ENCODE measurements at places on chromosomes 3 and 15. TPM values are rescaled to one million over a fixed set of nuclear protein-coding genes. Genes with fewer than 3 reads are reported as not detected.

GRCh38 chr15:74402873-74403587, 30.7 kb downstream of the SEMA7A start:
- H3K4me1 ChIP-seq = peaks cover 70% of the 10 kb centered on the region
- peak overlapping the region; percentile 3 for H3K4me3 ChIP-seq
- peaks cover 17% of the 10 kb centered on the region for H3K36me3 ChIP-seq
- peak; percentile 64 for DNase-seq
- peak overlapping the region; percentile 84 for H3K27ac ChIP-seq

DNA sequence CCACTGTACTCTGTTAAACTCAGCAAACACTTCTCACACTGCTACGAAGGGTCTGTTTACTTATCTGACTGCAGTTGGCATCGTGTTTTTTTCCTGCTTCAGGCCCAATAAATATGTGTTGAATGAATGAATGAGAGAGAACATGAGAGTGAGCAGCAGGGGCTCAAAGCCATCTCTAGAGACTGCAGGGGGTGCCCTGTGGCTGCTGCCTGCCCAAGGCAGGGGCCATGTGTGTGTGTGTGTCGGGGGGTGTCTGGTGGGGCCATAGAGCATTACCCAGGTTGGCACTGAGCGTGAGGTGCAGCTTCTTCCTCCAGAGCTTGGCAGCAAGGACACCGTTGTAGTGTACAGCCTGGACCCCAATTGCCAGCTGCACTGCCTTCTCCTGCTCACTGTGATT, 14.8 kb downstream of the EPB42 start:
- H3K36me3 ChIP-seq = no peaks in the 10 kb centered on the region
- no peak for DNase-seq
- H3K4me1 ChIP-seq = peaks cover 4% of the 10 kb centered on the region

GRCh38 chr3:50358355-50358910, 888 bp downstream of the TMEM115 start:
- H3K4me1 ChIP-seq = peaks cover 27% of the 10 kb centered on the region
- peaks cover 26% of the 10 kb centered on the region for H3K36me3 ChIP-seq
- no peak for DNase-seq
- no peaks in the 10 kb centered on the region for H3K27me3 ChIP-seq
- H3K27ac ChIP-seq = peak overlapping the region; percentile 76

DNA sequence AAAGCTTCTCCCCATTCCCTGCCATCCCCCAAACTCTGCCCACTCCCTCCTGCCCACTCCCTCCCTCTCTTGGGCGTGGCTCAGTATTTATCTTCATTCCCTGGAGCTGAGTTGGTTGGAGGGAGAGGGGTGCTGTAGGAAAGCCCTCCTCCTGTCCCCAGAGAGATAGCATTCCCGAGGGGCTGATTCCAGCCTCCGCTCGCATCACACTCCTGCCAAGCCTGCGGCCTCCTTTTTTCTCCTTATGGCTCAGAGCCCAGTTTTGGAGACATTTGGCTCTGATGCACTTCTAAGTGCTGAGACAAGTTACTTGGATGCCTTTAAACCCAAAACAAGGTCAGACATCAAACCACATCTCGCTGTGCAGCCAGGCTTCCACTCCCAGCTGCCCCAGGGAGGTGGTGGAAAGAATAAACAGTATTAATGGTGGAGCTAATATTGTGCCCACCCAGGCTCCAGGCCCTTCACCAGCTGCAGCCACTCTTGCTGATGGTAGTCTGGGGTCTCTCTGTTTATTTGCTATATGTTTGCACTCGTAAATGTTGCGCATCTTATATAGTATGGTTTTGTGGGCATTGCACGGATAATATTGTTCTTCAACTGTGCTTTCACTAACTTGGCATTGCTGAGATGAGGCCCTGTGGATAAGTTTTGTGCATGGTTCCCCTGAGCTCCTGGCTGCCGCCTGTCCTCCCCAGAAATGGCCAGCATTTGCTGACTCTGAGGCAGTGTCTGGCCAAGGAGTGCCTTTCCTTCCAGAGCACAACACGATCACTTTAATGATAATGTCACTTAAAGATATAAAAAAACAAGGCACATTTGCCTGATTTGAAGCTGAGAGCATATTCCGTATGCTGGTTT, 157.2 kb downstream of the LRRC28 start:
- H3K4me1 ChIP-seq = peaks cover 4% of the 10 kb centered on the region
- H3K36me3 ChIP-seq = no peaks in the 10 kb centered on the region
- no peak overlapping the region for H3K4me3 ChIP-seq
- no peak for DNase-seq

- DNase-seq = peak; percentile 34
- peak overlapping the region; percentile 76 for H3K27ac ChIP-seq
These were observed 48.7 kb downstream of the BFSP2 start for GRCh38 chr3:133448478-133449122.

DNA sequence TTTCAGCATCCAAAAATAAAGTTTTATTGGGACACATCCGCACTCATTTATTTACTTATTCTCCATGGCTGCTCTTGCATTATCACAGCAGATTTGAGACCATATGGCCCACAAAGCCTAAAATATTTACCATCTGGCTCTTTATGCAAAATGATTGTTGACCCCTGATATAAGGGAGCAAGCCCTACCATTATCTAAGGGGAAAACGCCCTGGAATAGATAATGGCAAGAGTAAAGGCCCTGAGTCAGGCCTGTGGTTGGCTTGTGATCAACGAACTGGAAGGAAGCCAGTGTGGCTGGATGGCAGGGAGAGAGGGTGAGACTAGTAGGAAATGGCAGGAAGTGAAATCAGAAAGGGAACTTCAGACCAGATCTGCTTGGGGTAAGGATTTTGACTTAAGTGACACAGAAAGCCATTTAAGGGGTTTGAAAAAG, 24.6 kb upstream of the DMXL2 start:
- H3K27me3 ChIP-seq = peaks cover 14% of the 10 kb centered on the region
- no peaks in the 10 kb centered on the region for H3K4me1 ChIP-seq
- no peak overlapping the region for H3K4me3 ChIP-seq
- H3K27ac ChIP-seq = no peak overlapping the region
- no peak for DNase-seq

DNA sequence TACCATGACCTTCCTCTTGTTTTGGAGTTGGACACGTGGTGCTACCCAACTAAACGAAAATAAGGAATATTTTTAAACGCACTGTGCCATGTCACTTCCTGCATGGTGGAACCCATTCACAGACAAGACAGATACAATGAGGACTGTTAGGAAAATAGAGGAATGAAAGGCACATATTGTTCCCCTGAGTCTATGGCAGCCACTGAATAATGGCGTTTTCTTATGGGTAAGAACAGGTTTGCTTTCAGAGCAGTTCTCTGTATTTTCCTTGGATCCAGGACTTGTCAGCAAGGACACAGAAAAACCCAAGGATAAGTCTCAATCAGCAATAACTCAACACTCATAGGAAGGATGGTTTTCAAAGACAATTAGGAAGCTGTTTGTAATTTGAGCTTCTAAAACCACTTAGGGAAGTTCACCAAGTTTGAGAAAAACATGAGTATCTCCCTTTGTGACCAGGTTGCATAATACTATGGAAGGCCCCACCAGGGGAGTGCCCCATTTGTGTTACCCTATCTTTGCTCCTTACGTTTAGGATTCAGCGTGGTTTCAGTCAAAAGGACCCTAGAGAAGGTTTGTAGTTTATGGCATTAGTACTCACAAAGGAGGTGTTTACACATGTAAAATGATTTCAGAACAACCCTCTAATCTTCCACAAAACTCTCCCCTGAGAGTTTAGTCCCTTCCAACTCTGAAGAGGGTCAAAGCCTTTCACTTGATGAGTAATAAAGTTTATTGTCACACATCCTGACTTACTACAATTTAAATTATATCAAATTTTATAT, 487.2 kb upstream of the ATP11B start:
- no peaks in the 10 kb centered on the region for H3K36me3 ChIP-seq
- no peak for DNase-seq
- no peak overlapping the region for H3K27ac ChIP-seq
- no peaks in the 10 kb centered on the region for H3K4me1 ChIP-seq

DNA sequence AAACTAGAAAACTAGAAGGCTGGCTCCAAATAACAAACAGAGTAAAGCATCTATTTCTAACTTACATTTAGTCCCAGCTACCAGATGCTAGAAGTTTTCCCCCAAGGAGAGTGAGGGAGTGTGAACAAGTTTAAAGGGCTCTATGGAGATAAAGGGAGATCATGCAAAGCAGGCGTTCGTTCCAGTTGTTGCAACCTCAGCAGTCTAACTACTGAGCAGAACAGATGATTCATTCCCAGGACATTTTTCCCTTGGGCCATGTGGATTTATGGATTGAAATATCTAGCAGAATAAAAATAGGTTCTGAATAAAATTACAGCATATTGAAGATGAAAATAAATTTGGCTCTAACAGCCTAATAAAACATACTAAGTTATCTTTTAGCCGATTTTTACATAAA, 154.8 kb upstream of the TTC14 start:
- no peak for DNase-seq
- H3K36me3 ChIP-seq = no peaks in the 10 kb centered on the region
- H3K27ac ChIP-seq = no peak overlapping the region

GRCh38 chr15:65655457-65655856, 33.7 kb downstream of the SLC24A1 start:
- H3K27me3 ChIP-seq = no peaks in the 10 kb centered on the region
- peaks cover under 1% of the 10 kb centered on the region for H3K4me1 ChIP-seq
- H3K4me3 ChIP-seq = no peak overlapping the region
- DNase-seq = no peak
- H3K27ac ChIP-seq = no peak overlapping the region

DNA sequence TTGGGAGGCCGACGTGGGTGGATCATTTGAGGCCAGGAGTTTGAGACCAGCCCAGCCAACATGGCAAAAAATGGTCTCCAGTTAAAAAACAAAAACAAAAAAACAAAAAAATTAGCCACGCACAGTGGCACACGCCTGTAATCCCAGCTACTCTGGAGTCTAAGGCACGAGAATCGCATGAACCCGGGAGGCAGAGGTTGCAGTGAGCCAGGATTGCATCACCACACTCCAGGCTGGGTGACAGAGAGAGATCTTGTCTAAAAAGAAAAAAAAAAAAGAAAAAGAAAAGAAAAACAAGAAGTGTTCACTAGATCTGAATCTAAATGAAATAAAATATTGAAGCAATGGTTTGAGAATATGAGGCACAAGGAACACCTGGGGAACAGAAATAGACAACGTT, 36.7 kb downstream of the SLC9A9 start:
- no peak for DNase-seq
- H3K4me1 ChIP-seq = peaks cover 22% of the 10 kb centered on the region
- no peaks in the 10 kb centered on the region for H3K36me3 ChIP-seq
- no peaks in the 10 kb centered on the region for H3K27me3 ChIP-seq
- no peak overlapping the region for H3K4me3 ChIP-seq

- DNase-seq = no peak
- no peaks in the 10 kb centered on the region for H3K36me3 ChIP-seq
- H3K27ac ChIP-seq = no peak overlapping the region
- H3K4me3 ChIP-seq = no peak overlapping the region
- H3K27me3 ChIP-seq = peaks cover 29% of the 10 kb centered on the region
These were observed 13.1 kb downstream of the CCR5AS start for GRCh38 chr3:46393554-46394434.

- no peak overlapping the region for H3K27ac ChIP-seq
- no peak overlapping the region for H3K4me3 ChIP-seq
- H3K4me1 ChIP-seq = no peaks in the 10 kb centered on the region
- H3K36me3 ChIP-seq = no peaks in the 10 kb centered on the region
- no peaks in the 10 kb centered on the region for H3K27me3 ChIP-seq
These were observed 499.6 kb upstream of the GBE1 start for GRCh38 chr3:82261013-82261412.

- H3K27me3 ChIP-seq = no peaks in the 10 kb centered on the region
- DNase-seq = no peak
- H3K4me1 ChIP-seq = peaks cover 9% of the 10 kb centered on the region
- H3K4me3 ChIP-seq = no peak overlapping the region
These were observed 5.2 kb upstream of the LCTL start for GRCh38 chr15:66570842-66571478.

- no peaks in the 10 kb centered on the region for H3K4me1 ChIP-seq
- H3K4me3 ChIP-seq = no peak overlapping the region
- H3K36me3 ChIP-seq = no peaks in the 10 kb centered on the region
- no peak overlapping the region for H3K27ac ChIP-seq
- DNase-seq = no peak
These were observed 166.7 kb upstream of the SGO1 start for GRCh38 chr3:20352546-20353179.

GRCh38 chr3:159936541-159936940, 52.1 kb upstream of the IL12A start:
- no peak for DNase-seq
- H3K36me3 ChIP-seq = peaks cover 8% of the 10 kb centered on the region
- H3K27ac ChIP-seq = no peak overlapping the region
- H3K4me1 ChIP-seq = peaks cover 16% of the 10 kb centered on the region
- no peaks in the 10 kb centered on the region for H3K27me3 ChIP-seq

- no peaks in the 10 kb centered on the region for H3K27me3 ChIP-seq
- H3K27ac ChIP-seq = peak within 1 kb of the TSS; percentile 91
- DNase-seq = no peak
These were observed at the start of gene FURIN for GRCh38 chr15:90868261-90868689. Gene FURIN (plus strand): TSS chr15:90868588. CDS start chr15:90875741, 7,153 bp downstream.

DNA sequence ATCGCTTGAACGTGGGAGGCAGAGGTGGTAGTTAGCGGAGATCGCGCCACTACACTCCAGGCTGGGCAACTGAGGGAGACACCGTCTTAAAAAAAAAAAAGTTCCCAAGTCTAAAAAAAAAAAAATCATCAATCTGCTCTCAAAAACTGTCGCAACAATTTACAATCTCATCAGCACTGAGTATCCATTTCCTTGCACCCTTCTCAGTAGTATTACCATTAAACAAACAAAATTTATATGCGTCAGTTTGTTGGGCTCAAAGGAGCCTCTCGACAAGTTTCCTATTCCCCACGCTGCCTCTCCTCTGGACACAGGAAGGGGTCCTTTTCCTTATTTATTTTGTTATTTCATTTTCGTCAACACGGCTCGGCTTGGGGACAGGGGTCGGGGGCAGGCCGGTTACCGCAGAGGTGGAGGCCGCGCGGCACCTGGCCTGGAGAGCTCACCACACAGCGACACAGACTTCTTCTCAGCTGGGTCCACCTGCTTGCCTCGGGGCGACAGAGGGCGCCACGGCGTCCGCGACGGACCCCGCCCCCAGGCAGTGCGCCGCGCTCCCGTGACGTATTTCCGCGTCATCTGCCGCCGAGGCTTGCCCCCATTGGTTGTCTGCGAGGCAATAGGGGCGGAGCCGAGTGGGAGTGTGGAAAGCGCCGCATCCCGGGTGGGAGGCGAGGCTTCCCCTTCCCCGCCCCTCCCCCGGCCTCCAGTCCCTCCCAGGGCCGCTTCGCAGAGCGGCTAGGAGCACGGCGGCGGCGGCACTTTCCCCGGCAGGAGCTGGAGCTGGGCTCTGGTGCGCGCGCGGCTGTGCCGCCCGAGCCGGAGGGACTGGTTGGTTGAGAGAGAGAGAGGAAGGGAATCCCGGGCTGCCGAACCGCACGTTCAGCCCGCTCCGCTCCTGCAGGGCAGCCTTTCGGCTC, at the start of gene MAP2K1:
TSS of gene MAP2K1 (plus strand) at position 709 of the 920 bp plus-strand sequence. CDS start 436 bp downstream, outside the sequence.
- peak within 1 kb of the TSS; percentile 99 for H3K4me3 ChIP-seq
- DNase-seq = peak; percentile 98
- H3K36me3 ChIP-seq = peaks cover 32% of the 10 kb centered on the region
- peaks cover 39% of the 10 kb centered on the region for H3K4me1 ChIP-seq
- H3K27ac ChIP-seq = peak within 1 kb of the TSS; percentile 99
- no peaks in the 10 kb centered on the region for H3K27me3 ChIP-seq

- no peaks in the 10 kb centered on the region for H3K27me3 ChIP-seq
- H3K4me1 ChIP-seq = peaks cover 27% of the 10 kb centered on the region
- no peak overlapping the region for H3K27ac ChIP-seq
- peaks cover 5% of the 10 kb centered on the region for H3K36me3 ChIP-seq
These were observed 1.7 kb downstream of the SLC25A20 start for GRCh38 chr3:48896936-48897335.

MOBP gene
- 0.14 TPM for total RNA-seq

ESYT3 gene
- total RNA-seq = 0.09 TPM

B3GALNT1 gene
- 0.32 TPM for total RNA-seq

EPB42 gene
- total RNA-seq = not detected

GOLGA8G gene
- not detected for total RNA-seq

REC114 gene
- not detected for total RNA-seq

DPH3 gene
- 23.1 TPM for total RNA-seq

KCNMB2 gene
- total RNA-seq = not detected

CAND2 gene
- 1.1 TPM for total RNA-seq

AHSG gene
- not detected for total RNA-seq

Data from activated T-helper 2 cell treated with anti-CD3 and anti-CD28 coated beads, Interferon-gamma antibody, Interleukin-2, Interleukin-4, amounts not matched to agents 10 μg/mL and 5 μg/mL and 100 μg/mL, durations not matched to agents 14 hours and 24 hours and 36 hours (primary cell).